Testis (tissue), 5 donors: ENCODE measurements at places on chromosomes 6 and 20.

GRCh38 chr6:126949786-126950185 is 168.7 kb upstream of the RSPO3 start:
- DNase-seq, result no peak

DNA sequence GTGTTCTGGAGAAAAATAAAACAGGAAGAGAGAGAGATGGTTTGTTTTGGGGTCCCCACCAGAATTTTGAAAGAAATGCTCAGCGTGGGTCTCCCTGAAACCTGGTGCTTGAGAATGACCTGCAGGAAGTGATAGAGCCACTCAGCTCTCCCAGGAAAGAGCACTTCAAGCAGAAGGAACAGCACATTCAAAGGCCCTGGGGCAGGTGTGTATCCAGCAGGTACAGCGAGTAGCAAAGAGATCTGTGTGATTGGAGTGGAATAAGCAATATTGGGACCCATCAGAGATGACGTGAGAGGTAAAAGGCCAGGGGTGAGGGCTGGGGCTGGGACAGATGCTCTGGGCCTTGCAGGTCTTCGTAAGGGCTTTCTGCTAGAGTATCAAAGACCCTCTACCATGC is 89.5 kb upstream of the CCDC167 start:
- DNase-seq, result no peak

DNA sequence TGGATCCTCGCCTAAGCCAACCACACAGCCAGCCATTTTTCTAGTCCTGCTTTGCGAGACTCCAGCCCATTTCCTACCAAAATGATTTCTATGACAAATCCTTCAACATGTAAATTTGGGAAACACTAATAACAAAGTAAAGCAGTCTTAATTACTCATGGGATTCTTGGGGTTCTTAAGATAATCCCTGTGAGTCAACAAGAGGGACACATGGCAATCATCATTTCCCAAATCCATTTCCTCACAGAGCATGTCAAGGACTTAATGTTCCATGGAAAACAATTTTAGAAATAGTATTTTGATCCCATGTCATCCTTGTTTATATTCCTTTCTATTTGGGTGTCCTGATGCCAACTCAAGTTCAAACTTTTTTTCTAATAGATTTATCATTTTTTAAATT is 322.7 kb upstream of the NOX3 start:
- no peak for DNase-seq

DNA sequence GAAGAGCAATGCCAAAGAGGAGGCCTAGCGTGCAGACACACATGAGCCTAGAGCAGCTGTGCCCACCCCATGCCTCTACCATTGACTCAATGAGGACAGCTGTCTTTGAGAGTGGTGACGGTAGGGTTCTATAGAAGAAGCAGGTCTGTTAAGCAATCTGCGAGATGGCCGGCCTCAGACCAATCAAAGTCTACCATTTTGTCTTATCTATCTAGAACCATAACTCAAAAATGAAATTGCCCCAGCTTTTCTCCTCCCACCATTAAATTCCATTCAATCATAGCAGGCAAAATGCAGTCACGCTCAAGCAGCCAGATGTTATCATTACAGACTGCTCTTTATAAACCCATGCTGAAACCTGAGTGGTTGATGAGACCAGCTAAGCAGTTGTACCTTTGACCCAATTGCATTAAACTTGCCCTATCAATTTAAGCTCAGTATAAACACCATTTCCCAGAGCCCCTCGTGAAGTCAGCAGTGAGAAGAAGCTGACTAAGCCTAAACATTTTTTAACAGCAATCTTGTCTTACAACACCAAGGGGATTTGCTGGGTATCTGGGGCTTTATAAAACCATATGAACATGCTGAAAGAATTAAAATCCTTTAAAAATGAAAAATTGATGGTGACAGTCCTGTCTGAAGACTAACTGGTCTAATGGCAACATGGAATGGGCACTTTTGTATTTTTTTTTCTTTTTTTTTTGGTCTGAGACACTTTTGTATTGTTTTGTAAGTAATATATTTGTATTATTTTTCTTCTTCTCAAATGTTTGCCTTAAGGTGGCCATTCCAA is 57.5 kb downstream of the FOXC1 start:
- DNase-seq, result no peak

DNA sequence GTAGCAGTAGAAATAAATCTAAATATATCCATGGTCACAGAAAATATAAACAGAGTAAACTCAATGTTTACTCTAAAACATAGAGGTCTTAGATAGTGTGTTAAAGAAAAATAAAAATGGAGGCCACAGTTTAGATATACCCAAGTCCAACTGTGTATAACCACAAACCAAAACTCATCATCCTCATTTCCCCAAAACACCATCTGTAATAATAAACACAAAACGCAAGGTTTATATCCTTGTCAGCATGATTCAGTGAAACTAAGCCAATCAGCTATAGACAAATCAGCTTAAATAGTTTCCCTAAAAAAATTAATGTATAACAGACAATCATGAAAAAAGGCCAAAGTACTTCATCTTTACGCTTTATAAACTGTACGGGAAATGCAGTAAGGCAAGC is 2.7 kb upstream of the HACE1 start:
- DNase-seq, result no peak

- no peak for DNase-seq
Observed at GRCh38 chr6:48474136-48474535, 363.1 kb upstream of the PTCHD4 start.

DNA sequence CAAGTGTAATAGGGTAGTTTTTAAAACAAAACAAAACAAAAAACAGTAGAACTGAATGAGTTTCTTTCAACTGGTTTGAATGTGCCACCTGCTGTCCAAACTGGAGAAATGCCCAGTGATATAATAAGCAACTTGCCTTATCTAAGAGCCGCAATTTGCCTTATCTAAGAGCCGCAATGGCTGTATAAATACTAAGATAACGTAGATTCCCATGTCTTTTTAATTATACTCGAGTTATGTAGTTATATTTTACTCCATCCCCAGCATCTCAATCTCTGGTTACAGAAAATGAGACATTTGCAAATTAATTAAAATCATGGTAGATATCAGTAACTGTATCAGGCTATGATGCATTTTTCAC is 67.2 kb downstream of the RPP40 start:
- DNase-seq, result no peak

- DNase-seq, result no peak
Observed at GRCh38 chr6:158337332-158337731, 25.1 kb downstream of the TULP4 start.

DNA sequence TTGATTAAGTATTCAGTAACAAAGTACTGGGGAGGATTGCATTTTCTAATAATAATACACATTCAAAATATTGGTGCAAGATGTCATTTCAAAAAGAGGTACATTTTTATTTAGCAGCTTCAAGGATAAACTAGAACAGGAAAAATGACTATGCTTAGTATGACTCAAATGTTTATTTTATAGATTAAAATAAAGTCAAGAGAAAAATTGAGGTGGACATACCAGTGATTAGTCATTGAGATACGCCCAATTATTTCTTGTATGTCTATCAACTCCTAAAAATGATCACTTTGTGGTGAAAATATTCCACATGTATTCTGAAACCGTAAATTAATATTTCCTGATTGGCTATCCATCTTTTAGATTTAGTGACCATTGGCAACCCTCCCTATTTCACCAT is 96.7 kb downstream of the PHF3 start:
- DNase-seq, result no peak

- no peak for DNase-seq
Observed at GRCh38 chr6:33967265-33967767, 163.5 kb upstream of the MLN start.

DNA sequence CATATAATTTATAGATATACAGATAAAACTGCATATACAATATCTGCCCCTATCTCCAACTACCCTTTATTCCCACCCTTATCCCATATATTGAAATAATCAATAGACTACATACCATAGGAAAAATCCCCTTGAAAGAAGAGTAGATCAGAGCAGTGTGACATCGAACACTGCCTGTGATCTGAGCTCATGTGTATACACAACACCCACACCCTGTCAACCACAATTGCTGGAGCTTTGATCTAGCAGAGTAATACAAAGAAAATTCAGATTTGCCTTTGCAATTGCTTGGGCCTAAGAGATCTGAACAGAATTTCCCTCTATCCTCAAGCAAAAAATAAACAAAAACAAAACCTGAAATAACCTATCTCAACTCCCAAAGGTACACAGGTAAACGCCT is 119.3 kb downstream of the ASCC3 start:
- DNase-seq, result no peak

- no peak for DNase-seq
Observed at GRCh38 chr6:7933794-7934193, 23.2 kb upstream of the TXNDC5 start.

- DNase-seq, result no peak
Observed at GRCh38 chr6:80425089-80425823, 318.8 kb downstream of the BCKDHB start.

GRCh38 chr20:12916699-12917098 is 92.1 kb upstream of the SPTLC3 start:
- no peak for DNase-seq
